Stimulated activated CD4-positive, alpha-beta T cell treated with anti-CD3 and anti-CD28 coated beads, Interleukin-12 subunit alpha, Interleukin-12 subunit beta, amount 100 ng/mL, for 4 hours (primary cell): ENCODE measurements at places on chromosomes 3 and 15.

- no peak for DNase-seq
Measured at GRCh38 chr3:13136426-13136825, 63.2 kb upstream of the IQSEC1 start.

GRCh38 chr3:73508330-73508954 lies 116.3 kb downstream of the PDZRN3 start:
- DNase-seq, result no peak

DNA sequence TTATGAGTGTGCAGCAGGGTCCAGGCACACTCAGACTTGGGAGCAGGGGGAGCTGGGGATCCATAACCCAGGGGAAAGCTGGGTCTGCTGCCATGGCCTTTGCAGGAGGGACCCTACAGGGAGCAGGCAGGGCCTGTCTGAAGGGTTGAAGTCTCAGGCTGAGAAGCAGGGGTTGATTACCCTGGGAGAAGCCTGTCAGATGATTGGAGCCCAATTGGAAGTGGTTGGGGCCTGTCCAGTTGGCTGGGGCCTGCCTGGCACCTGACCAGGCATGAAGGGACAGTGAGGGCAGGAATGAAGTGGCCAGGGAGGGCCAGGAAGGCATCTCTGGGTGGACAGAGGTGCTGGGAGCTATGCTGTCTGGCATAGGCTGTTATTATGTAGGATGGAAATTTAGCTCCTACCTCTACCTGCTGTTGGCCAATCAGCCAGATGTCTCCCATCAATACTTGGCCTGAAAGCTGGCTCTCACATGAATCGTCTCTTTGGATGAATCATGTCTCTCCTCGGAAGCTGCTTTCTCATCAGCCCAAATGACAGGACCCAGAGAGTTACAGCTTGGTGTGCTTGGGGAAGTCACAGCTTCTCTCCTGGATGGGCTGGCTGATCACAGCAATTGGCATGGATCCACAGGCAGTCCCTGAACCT lies 27.4 kb upstream of the SLCO2A1 start:
- no peak for DNase-seq

GRCh38 chr3:105349684-105350387 lies 16.9 kb upstream of the ALCAM start:
- DNase-seq, result no peak

- DNase-seq, result no peak
Measured at GRCh38 chr3:63244486-63244885, 33.6 kb upstream of the SYNPR start.

- DNase-seq, result no peak
Measured at GRCh38 chr15:79128556-79128955, 38.0 kb upstream of the RASGRF1 start.

DNA sequence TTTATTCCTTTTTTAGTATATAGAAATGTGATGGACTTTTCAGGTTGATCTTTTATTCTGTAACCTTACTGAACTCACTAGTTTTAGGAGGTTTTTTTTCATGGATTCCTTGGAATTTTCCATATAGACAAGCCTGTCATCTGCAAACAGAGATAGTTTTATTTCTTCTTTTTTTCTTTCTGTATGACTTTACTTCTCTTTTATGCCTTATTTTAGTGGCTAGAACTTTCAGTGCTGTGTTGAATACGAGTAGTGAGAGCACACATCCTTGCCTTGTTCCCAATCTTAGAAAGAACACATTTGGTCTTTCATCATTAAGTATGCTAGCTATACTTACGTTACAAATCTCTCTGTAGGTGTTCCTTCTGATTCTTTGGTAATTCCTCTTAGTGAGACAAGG lies 336.5 kb downstream of the PTPRG start:
- DNase-seq, result no peak

DNA sequence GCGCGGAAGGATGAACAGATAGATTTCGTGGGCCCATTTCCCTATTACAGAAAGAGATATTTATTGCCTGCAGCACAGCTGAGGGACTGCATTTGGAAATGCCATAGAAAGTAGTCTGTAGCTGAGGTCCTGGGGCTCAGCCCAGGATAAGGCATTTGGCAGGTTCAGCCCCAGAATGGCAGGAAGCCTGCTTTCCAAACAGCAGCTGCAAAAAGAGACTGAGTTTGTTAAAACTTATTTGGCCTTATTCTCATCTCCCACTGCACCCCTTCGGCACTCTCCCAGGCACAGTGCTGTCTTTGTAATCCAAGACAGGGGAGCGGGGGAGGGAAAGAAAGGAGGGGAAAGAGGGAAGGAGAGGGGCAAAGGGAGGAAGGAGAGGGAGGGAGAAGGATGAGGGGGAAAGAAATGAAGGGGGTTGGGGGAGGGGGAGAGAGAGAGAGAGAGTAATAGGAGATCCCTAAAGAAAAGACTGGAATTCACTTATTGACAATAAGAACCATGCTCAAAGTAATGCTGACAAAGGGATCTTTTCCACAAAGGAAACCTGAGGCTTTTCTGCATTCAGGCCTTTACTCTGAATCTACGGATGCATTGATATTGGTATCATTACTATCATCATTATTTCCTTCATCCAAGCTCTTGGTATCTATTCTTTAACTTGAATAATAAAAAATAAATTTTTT lies 94.0 kb upstream of the LRRN1 start:
- no peak for DNase-seq

DNA sequence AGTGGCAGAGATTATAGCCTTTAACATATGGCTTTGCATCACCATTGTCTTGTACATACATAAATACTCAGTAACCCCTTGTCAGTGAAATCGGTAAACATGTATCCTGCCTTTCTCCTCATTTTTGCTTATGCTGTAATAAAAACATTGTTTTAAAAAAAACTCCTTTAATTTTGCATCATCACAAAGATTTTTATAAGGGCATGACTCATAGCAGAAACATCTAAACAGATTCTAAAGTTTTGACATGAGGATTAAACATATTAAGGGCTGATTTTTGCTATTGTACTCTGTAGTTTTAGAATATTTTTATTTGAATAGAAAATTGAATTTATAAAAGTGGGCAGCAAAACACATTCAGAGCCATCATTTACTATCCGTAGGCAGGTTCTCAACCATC lies 275.9 kb downstream of the ZIC4 start:
- DNase-seq, result no peak

- DNase-seq, result no peak
Measured at GRCh38 chr3:41267975-41268640, 68.8 kb downstream of the CTNNB1 start.

DNA sequence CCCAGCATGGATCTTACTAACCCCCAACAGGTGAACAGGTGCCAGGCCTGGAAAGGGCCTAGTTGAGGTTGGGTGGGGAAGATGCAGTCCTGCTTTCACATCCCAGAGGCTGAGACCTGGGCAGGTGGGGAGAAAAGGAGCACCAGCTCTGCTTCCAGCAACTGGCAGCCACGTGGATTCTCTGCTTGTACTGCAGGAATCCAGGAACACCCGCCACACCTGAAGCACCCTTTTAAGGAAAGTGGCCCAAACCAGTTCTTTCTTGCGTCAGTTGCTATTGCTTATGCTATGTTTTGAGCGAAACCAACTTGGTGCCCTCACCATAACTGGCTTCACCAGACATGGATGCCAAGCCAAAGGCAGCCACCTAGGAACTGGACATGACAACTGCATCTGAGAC lies 28.1 kb upstream of the NEO1 start:
- no peak for DNase-seq

DNA sequence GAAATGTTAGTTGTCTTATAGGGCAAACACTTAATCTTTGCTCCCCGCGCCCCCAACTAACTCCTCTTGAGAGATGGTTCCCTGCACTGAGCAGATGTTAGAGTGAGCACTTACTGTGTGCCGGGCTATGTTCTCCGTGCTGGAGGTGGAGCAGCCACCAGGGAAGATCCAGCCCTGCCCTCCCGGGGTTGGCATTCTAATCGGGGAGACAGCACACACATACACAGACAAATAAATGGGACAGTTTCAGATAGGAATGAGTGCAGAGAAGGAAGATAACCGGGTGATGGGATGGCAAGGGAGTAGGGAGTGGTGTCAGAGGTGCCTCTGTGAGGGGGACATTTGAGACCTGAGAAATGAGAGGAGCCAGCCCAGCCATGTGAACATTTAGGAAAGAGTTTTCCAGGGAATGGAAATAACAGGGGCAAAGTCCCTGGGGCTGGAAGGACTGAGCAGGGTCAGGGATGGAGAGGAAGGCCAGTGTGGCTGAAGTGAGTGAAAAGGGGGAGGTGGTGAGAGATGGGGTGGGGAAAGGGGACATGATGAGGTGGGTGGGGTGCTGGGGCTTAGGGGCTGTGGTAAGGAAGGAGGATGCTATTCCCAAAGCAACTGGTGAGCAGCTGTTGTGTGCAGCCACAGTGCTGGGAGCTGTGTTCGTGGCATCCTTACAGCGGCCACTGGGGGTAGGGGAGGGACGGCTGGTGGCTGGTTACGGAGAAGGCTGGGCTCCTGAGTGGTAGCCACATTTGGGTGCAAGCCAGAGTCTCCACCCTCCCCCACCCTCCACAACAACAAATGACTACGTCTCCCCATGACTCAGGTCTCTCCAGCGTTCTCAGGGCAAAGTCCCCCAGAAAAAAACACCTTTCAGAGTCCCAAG lies 15.4 kb upstream of the FGD5 start:
- DNase-seq, result no peak

DNA sequence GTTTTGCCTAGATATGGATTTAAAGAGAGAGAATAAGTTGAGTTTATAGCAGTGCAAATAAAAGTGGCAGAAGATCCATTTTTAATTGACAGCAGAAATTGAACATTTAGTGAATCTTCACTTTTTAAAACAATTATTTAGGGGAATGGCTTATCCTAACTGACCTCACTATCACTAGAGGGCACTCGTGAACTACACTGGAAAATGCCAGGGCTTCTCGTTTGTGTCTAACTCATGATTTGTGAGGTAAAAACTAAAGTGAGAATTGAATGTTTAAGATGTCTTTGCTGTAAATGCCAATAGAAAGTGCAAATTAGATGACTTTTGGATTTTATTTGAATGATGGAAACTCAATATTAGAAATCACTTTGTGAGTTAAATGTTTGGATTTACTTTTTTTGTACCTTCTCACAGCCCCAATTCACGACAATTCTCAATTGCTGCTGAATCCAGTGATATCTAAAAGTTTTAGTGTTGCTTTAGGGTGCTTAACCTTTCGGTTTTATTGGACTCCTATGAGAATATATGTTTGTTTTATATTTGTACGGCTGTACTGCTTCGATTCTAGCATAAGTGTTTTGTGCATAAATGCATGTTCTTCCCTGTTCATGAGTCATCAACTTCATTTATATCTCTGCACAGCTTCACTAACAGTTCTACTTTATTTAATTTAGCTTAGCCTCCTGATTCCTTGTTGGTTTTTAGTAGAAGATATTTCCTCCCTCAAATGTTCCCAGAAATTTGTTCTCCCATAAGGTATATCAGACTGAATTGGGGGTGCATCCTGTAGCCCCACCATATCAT lies 462.1 kb downstream of the MFSD1 start:
- no peak for DNase-seq

DNA sequence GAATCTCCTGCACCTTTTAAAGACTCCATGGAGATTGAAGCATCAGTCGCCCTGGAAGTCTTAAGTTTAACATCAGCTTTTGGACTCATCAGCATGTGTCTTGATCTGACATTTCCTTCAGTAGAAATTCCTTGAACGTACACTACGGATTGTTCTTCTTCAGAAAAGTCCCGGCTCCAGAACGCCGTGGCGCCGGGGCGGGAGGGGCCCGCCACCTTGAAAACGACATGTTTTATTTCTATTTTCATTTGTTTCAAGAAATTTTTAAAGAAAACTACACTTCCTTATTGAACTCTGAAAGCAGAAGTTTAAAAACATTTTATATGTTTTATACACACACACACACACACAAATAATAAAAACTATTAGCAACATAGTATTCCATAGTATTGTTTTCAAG lies 32.6 kb upstream of the RAP2B start:
- no peak for DNase-seq

DNA sequence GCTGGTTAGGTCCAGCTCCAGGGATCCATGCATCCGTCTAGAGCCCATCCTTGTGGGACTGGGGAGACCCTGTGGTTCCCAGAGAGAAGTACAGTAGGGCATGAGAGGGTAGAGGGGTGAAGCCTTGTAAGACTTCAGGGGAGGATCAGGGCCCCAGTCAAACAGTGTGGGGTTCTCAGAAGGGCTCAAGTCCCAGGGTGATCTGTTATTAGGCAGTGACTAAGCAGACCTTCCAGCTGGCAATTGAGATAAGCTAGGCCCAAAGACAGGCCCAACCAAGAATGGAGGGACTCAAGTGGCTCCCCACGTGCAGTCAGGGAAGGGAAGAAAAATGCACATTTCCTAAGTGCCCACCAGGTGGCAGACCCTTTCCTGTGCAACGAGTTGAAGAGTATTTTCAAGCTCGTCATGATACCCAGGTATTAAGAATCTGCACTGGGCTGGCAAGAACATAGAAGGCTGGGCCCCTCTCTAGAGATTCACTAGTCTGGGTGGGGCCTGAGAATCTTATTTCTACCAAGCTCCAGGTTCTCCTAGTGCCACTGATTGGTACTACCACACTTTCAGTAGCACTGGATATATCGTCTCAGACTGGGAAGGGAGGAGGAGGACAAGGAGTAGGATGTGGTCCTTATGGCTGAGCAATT lies 240.8 kb downstream of the NR1D2 start:
- DNase-seq, result no peak

GRCh38 chr3:72336821-72337479 lies 511.3 kb downstream of the SHQ1 start:
- DNase-seq, result no peak

DNA sequence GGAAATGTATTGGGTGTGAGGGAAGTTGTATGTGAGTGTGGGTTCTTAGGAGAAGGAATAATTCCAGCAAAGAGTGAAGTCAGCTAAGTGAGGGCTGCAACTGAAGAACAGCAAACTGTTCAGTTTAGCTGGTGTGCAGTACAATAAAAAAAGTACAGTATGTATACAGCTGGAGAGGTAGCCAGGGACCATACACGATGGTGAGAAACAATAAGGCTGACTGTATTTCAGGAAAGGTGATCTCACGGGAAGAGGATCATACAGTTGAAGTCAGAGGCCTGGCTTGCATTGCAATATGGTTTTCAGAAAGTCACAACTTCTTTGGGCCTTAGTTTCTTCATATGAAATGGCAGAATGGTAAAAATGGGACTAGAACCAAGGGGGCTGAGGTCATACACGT lies 222.4 kb downstream of the NEK10 start:
- DNase-seq, result no peak

GRCh38 chr3:197793247-197793646 lies 2.2 kb downstream of the LRCH3 start:
- no peak for DNase-seq

DNA sequence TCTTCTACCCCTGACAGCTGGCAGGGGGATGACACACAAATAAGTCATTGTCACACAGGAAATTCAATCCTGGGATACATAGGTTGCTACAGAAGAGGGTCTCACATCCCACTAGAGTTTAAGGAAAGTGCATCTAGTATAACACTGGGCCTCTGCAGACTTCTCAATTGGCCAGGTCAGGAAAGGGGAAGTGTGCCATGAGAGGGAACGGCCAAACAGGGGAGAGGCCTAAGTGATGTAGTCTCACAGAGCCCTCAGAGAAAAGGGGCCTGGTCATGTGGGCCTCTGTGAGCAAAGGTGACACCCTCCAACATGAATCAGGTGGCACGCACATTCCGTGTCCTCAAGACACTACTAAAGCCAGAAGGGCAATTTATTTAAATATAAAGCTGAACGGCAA lies 11.2 kb downstream of the ZXDC start:
- DNase-seq, result no peak
